ENCODE measurements at places on chromosomes 5 and 9.

DNA sequence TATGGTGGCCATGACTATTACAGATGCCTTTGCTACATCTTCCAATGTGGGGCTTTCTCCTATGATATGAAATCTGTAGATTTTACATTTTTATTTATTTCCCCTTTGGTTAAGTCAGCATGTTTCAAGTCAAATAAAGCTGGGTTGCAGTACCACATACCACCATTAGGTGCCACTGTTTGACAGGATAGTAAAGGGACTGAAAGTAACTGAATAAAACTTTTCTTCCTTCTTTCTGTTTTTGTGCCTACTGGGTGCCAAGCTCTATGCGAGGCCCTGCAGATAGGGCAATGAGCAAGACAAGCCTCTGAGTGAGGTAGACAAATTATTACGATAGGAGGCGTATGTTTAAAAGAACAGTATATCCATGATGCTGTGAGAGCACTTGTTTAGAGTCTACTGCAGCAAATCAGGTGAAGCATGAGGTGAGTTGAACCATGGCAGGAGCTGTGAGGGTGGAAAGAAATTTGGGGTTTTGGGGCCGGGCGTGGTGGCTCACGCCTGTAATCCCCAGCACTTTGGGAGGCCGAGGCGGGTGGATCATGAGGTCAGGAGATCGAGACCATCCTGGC, 64.8 kb downstream of the GDNF start:
- DNase-seq: no peak

- no peak for DNase-seq
Measured at GRCh38 chr5:104998169-104998568, 1435.6 kb upstream of the NUDT12 start.

DNA sequence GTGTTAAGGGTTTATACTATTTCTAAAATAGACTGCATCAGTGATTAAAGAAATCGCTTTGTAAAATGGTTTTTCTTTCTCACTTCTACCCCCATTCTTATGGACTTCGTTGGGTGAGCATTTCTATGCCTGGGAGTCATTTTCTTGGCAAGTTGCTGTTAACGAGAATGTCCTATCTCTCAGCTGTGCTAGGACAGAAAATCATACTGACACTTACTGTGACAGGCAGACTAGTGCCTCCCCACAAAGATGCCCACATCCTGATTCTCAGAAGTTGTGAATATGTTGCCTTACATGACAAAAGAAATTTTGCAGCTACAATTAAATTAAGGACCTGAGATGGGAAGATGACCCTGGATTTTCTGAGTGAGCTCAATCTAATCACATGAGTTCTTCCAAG, 65.1 kb upstream of the NMUR2 start:
- no peak for DNase-seq

DNA sequence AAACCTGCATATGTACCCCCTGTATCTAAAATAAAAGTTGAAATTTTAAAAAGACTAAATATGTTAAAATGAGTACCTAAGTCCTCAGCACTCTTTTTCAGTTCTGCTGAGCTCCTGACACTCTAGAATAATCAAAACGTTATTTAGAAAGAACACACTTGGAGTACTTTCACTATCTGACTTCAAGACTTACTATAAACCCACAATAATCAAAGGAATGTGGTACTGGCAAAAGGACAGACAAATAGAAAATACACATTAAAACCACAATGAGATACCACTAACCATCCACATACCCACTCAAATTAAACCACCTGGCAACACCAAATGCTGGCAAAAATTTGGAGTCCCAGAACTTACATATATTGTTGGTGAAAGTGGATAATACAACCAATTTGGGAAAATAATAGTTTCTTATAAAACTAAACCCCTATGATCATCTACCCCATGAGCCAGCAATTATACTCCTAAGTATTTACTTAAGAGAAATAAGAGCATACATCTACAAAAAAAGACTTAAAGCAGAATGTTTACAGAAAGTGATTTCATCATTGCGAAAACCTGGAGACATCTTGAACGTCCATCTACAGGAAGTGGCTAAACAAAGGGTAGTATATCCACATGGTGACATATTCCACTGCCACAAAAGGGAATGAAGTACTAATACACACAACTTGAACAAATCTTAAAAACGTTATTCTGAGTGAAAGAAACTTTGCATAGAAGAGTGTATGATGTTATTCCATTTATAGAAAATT, 12.8 kb upstream of the PRSS3 start:
- no peak for DNase-seq
